Activated T-cell treated with anti-CD3 and anti-CD28 coated beads for 1 hour (primary cell): ENCODE measurements at places on chromosomes 1 and 21.

- no peak for DNase-seq
These were observed at the start of gene MAP3K7CL for GRCh38 chr21:29130270-29130969. Gene MAP3K7CL (plus strand): TSS chr21:29130644. CDS start chr21:29133345, 2,701 bp downstream.

DNA sequence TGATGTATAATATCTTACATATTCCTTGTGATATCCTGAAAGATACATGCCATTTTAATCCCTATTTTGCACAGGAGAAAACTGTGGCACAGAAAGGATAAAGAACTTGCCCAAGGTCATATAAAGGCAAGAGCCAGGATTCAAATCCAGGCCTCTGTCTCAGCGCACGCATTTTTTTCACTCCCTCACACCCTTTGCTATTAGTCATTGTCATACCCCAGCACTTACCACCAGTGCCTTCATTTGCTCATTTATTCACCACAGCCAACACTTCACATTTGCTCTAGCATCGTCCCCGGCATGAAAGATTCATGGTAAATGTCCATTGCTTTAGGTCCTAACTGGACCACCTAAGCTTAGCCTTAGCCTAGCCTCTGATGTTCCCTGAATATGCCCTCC lies 14.2 kb downstream of the ALX3 start:
- DNase-seq: no peak

GRCh38 chr1:95313527-95313926 lies 79.5 kb downstream of the RWDD3 start:
- DNase-seq: no peak

DNA sequence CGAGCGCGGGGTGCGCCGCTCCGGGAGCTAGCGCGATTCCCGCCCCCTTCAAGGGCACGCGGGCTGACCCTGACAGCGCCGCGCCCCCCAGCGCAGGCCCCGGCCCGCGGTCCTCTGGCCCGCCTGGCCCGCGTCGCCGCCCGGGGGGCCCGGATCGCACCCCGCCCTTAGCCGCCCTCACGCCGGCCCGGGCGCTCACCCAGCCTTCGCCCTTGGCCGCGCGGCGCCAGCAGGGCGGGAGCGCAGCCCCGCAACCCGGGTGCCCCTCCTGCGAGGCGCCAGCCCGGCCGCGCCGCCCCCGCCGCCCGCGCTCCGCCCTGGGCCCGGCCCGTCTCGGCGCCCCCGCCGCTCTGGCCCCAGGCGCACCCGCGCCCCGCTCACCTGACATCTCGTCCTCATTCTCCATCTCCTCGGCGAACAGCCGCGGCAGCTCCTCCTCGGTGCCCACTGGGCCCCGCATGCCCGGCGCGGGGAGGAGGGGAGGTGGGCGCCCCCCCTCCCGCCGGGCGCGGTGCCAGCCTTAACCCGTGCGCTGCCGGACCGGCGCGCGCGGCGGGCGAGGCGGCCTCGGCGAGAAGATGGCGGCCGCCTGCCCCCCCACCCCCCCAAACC lies 451 bp downstream of the CHD5 start:
- no peak for DNase-seq

GRCh38 chr1:25338986-25339385 lies 852 bp downstream of the TMEM50A start:
- no peak for DNase-seq

DNA sequence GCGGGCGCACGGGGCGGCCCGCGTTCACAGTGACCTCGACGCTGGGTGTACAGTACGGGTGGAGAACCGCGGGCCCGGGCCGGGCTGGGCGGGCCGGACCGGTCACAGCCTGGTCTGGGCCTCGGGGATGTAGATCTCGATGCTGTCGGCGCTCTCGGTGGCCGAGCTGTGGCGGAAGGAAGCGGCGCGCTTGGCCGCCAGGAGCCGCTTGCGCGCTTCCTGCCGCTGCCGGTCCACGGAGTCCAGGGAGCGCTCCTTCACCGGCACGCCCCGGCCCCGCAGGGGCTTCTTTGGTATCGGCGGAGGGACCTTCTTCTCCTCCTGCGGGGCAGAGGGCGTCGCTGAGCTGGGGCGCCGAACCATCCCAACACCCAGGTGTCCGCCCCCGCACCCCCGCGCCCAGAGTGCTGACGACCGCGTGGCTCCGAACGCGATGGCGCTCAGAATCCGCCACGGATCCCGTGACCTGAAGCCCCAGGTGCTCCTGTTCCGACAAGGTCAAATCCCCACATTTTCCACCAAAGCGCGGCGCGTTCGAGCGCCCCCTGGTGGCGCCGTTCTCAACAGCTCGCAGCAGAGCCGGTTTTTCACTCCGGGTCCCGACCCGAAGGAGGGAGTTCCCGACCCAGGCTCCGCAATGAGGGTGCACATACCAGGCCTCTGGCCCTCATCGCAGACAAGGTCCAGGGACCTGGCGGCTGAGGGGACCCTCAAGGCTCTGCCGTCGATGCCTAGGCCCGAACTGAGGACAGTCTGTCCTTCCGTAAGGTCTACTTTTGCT lies 6.6 kb upstream of the SMIM12 start:
- peak; percentile 95 for DNase-seq

DNA sequence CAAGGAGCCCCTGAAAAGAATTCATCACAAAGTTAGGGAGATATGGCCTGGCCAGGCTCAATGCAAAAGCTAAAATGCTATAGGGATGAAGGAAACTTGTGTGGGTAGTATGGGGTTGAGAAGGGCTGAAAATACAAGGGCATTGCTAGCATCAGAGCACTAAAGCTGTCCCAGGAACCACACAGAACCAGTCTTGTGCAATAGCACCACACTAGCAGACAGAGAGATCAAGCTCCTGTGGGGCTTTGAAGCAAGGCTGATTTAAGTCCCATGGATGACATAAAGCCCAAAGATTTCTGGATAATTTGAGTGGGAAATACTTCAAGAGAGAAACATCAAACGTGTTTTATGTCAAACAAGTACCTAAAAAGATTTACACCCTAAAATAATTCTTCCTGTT lies 97.1 kb downstream of the VAV3 start:
- DNase-seq: no peak

- no peak for DNase-seq
These were observed 5.0 kb downstream of the HAPLN2 start for GRCh38 chr1:156623946-156624813.
